ENCODE measurements at places on chromosomes 3 and 15. TPM values are rescaled to one million over a fixed set of nuclear protein-coding genes. Genes with fewer than 3 reads are reported as not detected.

Gene GHSR
- not detected for total RNA-seq

Gene NME9
- total RNA-seq = not detected

Gene AGBL1
- not detected for total RNA-seq

Gene TM2D3
- total RNA-seq = 35.5 TPM

Gene PLA2G4D
- total RNA-seq = not detected

Gene SCG3
- total RNA-seq = under 0.01 TPM

Gene TYRO3
- 24.0 TPM for total RNA-seq

Gene CA12
- total RNA-seq = 26.5 TPM

Gene VPS33B
- total RNA-seq = 13.1 TPM

Gene LDHAL6B
- total RNA-seq = not detected
